Uterus (tissue), 4 donors: ENCODE measurements at places on chromosomes 7 and 10. TPM values are rescaled to one million over a fixed set of nuclear protein-coding genes. Genes with fewer than 3 reads are reported as not detected.

Gene CYP26C1
- 0.41 TPM for total RNA-seq

Gene UBN2
- 3.6 TPM for total RNA-seq

Gene STEAP4
- 57.4 TPM for total RNA-seq

Gene RHEB
- total RNA-seq: 92.1 TPM

Gene CALHM3
- not detected for total RNA-seq

Gene PTPN20
- 3.5 TPM for total RNA-seq

Gene ADGRA1
- not detected for total RNA-seq

Gene MMRN2
- total RNA-seq: 94.8 TPM

Gene AKR1C1
- total RNA-seq: 60.9 TPM

Gene VENTX
- 0.51 TPM for total RNA-seq

Gene NACAD
- total RNA-seq: 26.9 TPM

Gene PIP
- not detected for total RNA-seq
